ENCODE measurements at places on chromosomes 16 and 17. TPM values are rescaled to one million over a fixed set of nuclear protein-coding genes. Genes with fewer than 3 reads are reported as not detected.

The NT5M gene
- total RNA-seq = 4.3 TPM

The KCNJ18 gene
- total RNA-seq = not detected

The TSPAN10 gene
- total RNA-seq = not detected

The NECAB2 gene
- not detected for total RNA-seq

The CAMKK1 gene
- total RNA-seq = 3.2 TPM

The SPATA20 gene
- total RNA-seq = 59.3 TPM

The OSGIN1 gene
- total RNA-seq = 6.5 TPM

The ATP2A1 gene
- total RNA-seq = 0.26 TPM

The PLCG2 gene
- 13.4 TPM for total RNA-seq

The ASPA gene
- 0.33 TPM for total RNA-seq

The DLX4 gene
- total RNA-seq = 0.71 TPM

DNA sequence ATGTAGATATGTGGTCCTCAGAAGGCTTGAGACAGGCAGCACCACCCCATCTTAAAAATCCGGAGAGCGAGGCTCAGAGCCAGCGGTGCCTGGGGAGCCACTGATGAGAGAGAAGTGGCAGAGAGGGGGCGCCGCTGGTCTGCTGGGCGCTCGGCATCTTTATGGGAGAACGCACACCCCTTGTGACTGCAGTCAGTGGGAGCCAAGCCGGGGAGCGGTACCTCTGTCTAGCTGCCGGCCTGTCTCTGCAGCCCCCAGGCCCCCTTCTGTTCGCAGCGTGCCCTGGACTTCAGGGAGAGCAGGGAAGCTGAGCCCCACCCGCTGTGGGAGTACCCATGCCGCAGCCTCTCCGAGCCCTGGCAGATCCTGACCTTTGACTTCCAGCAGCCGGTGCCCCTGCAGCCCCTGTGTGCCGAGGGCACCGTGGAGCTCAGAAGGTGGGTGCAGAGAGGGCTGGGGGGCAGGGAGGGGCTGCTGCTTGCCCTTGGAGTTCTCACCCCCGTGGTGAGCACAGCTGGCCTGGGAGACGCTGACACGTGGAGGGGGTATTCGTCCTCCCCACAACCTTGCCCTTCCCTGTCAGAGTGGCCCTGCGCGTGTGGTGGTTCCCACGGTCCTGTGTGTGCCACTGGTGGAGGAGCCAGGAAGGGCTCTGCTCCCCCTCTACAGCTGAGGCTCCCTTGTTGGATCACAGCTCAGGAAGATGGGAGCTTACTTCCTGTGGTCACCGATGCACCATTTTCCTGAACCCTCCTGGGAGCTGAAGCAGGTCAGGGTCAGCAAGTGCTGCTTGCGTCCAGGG lies 44.8 kb downstream of the PRMT7 start:
- no peaks in the 10 kb centered on the region for H3K27me3 ChIP-seq
- no peaks in the 10 kb centered on the region for H3K4me1 ChIP-seq
- H3K27ac ChIP-seq = no peak overlapping the region
- H3K36me3 ChIP-seq = peaks cover 70% of the 10 kb centered on the region
- H3K4me3 ChIP-seq = no peak overlapping the region
- no peak for DNase-seq

DNA sequence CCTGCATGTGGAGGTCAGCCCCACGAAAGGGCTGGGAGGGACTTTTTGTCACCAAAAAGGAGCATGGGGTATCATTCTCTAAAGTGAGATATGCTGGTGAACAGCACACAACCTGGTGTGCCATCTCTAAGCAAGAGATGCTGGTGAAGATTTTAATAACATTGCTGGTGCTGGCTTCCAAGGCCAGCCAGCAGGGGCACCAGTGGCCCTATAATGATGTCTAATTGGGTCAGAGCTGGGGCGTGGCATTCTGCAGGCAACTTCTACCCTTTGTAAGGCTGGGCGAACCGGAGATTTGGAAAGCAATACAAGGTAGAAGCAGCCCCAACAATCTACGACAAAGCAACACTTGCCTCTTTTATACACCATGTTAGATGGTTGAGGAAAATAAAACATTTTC lies 16.8 kb downstream of the SDR42E1 start:
- no peak overlapping the region for H3K4me3 ChIP-seq
- no peaks in the 10 kb centered on the region for H3K27me3 ChIP-seq
- no peaks in the 10 kb centered on the region for H3K4me1 ChIP-seq
- no peaks in the 10 kb centered on the region for H3K36me3 ChIP-seq
- no peak overlapping the region for H3K27ac ChIP-seq

DNA sequence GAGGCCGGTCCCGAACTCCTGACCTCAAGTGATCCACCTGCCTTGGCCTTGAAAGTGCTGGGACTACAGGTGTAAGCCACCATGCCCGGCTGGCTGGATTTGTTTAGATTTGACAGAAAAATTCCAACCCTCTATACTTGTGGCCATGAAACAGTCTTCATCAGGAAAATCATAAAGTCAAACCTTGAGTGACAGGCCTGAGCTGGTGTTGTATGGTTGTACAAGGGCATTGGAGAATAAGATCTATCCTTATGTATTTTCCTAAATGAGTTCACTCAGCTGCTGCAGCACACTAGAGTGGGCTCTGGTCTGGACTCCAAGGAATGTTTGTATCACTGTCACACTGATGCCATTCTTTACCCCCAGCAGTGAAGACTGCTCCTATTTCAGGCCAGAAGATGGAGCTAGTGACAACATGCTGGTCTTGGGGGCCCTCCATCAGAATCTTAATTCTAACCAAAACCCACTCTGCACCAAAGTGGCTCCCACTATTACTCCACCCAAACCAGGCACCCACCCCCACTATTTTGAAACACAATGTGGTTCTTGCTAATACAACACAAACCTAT lies 27.4 kb downstream of the SNX11 start:
- H3K27me3 ChIP-seq = no peaks in the 10 kb centered on the region
- no peak for DNase-seq
- no peaks in the 10 kb centered on the region for H3K36me3 ChIP-seq
- no peak overlapping the region for H3K27ac ChIP-seq

- no peaks in the 10 kb centered on the region for H3K27me3 ChIP-seq
- peaks cover 43% of the 10 kb centered on the region for H3K36me3 ChIP-seq
- no peak for DNase-seq
- H3K27ac ChIP-seq = no peak overlapping the region
- no peak overlapping the region for H3K4me3 ChIP-seq
Measured at GRCh38 chr17:2438823-2439222, 38.0 kb upstream of the MNT start.

GRCh38 chr16:49497466-49497865 lies 123.9 kb downstream of the C16orf78 start:
- no peak for DNase-seq
- H3K27me3 ChIP-seq = no peaks in the 10 kb centered on the region
- no peak overlapping the region for H3K27ac ChIP-seq
- H3K4me3 ChIP-seq = no peak overlapping the region

GRCh38 chr16:84988328-84989080 lies 22.8 kb downstream of the ZDHHC7 start:
- no peaks in the 10 kb centered on the region for H3K27me3 ChIP-seq
- peaks cover 47% of the 10 kb centered on the region for H3K36me3 ChIP-seq
- H3K4me1 ChIP-seq = peaks cover 28% of the 10 kb centered on the region
- H3K4me3 ChIP-seq = no peak overlapping the region
- no peak overlapping the region for H3K27ac ChIP-seq

- no peaks in the 10 kb centered on the region for H3K4me1 ChIP-seq
- H3K4me3 ChIP-seq = no peak overlapping the region
- no peak overlapping the region for H3K27ac ChIP-seq
- H3K27me3 ChIP-seq = no peaks in the 10 kb centered on the region
Measured at GRCh38 chr16:76035689-76036088, 241.5 kb upstream of the CNTNAP4 start.

DNA sequence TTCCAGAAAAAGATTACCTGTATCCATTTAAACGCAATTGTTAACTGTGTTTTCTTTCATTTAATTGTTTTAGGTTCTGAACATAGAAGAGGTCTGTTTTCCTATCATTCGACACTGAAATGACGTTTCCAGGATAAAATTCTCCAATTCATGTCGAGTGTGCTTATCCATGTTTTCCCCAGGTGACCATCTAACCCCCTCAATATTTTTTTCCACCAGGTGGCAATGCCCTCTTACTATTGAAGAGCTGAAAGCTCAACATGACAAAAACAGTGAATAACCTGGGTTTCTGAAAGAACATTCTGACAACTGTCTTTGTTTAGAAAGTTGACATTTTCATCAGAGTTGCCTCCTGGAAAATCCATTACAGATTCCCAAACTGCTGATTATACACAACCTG lies 948.7 kb downstream of the KCNJ2 start:
- H3K27ac ChIP-seq = no peak overlapping the region
- no peaks in the 10 kb centered on the region for H3K36me3 ChIP-seq
- H3K4me3 ChIP-seq = no peak overlapping the region

GRCh38 chr16:70735141-70735979 lies 49.5 kb upstream of the MTSS2 start:
- DNase-seq = no peak
- H3K36me3 ChIP-seq = peaks cover 4% of the 10 kb centered on the region
- no peak overlapping the region for H3K4me3 ChIP-seq
- H3K4me1 ChIP-seq = peaks cover 57% of the 10 kb centered on the region

GRCh38 chr16:12801511-12802042 lies 2.1 kb downstream of the CPPED1 start:
- no peaks in the 10 kb centered on the region for H3K4me1 ChIP-seq
- no peak for DNase-seq
- no peak overlapping the region for H3K4me3 ChIP-seq
- no peaks in the 10 kb centered on the region for H3K36me3 ChIP-seq
- H3K27ac ChIP-seq = peak overlapping the region; percentile 10
- H3K27me3 ChIP-seq = no peaks in the 10 kb centered on the region

- H3K4me1 ChIP-seq = no peaks in the 10 kb centered on the region
- no peak for DNase-seq
- H3K4me3 ChIP-seq = peak overlapping the region; percentile 24
- peak overlapping the region; percentile 62 for H3K27ac ChIP-seq
Measured at GRCh38 chr17:41678907-41679739, 9.6 kb upstream of the EIF1 start.

GRCh38 chr16:84498223-84498610 lies 6.2 kb downstream of the MEAK7 start:
- DNase-seq = no peak
- no peak overlapping the region for H3K27ac ChIP-seq
- H3K36me3 ChIP-seq = peaks cover 34% of the 10 kb centered on the region
- no peaks in the 10 kb centered on the region for H3K27me3 ChIP-seq

DNA sequence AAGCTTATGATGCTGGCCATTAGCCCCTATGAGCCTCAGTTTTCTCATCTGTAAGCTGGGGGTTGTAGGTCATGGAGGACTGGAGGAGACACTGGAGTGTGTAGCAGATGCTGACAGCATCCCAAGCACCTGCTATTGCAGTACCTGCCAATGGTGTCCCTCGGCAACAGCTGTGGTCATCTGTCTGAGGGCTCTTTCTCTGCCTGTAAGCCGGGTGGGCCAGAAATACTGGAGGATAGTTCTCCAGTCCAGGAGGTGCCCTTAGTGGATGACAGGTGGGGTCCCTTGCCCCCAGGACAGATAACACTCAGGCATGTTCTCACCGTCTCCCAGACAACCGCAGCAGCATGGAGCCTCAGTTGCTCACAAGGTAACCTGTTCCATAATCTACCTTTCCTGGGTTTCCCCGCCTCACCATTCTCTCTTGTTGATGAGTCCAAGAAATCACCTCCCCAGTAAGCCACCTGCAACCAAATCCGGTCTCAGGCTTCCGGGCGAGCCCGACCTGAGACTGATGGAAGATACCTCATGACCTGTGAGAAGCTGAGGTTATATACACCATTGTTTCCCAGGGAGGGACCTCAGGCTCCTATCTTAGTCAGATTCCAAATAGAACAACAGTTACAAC lies 23.8 kb downstream of the NLRP1 start:
- no peak for DNase-seq
- H3K36me3 ChIP-seq = peaks cover 3% of the 10 kb centered on the region
- no peaks in the 10 kb centered on the region for H3K27me3 ChIP-seq
- H3K27ac ChIP-seq = no peak overlapping the region

DNA sequence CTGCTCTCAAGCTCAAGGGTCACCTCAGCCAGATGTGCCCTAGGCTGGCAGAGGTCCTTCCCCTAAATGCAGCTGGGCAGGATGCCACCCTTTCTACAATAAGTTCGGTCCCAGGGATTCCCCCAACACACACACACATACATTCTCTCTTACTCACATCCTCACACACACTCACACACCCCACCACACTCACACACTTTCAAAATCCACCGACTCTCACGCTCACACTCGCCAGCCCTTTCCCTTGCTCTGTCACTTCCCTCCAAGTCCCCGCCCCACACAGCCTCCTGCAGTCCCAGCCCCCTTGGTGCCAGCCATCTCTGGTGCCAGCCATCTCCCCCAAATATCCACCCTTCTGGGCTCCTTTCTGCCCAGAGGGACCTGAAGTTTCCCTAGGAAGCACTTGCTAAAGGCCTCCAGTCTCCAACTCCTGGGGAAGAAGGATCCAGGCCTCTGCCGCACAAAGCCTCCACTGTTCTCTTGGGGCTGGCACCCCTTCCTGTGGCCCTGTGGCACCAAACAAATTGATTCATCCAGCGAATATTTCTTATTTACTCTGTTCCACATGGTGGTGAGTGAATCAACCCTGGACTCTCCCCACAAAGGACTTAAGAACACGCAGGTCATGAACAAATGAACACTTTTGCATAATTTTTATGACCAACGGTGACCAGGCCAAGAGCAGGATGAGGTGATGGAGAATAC lies 3.8 kb upstream of the USP36 start:
- H3K27me3 ChIP-seq = no peaks in the 10 kb centered on the region
- no peak overlapping the region for H3K4me3 ChIP-seq
- no peaks in the 10 kb centered on the region for H3K4me1 ChIP-seq
- no peaks in the 10 kb centered on the region for H3K36me3 ChIP-seq
- H3K27ac ChIP-seq = no peak overlapping the region

DNA sequence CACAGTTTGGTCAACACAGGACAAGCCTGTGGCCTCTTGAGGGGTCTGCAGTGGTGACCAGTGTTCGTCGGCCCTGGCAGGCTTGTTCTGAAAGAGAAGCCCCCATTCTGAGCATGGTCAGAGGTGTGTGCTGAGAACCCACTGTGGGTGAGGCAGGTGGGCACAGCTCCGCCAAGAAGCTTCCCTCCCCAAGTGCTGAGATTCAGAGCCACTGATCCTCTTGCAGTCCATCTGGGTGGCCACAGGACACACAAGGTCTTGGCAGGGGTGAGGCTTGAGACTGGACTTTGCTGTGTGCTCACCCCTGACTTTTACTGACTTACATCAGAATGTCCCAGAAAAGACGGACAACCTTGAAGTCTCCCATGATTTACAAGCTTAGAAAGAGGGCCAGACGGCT lies 18.7 kb downstream of the MPRIP start:
- H3K27me3 ChIP-seq = no peaks in the 10 kb centered on the region
- H3K4me3 ChIP-seq = no peak overlapping the region
- DNase-seq = no peak
- no peak overlapping the region for H3K27ac ChIP-seq
- peaks cover 86% of the 10 kb centered on the region for H3K4me1 ChIP-seq

Measured in right atrium auricular region (tissue), 2 donors.